HL-60 (cell line): ENCODE measurements at places on chromosomes 1 and 21.

- no peak for DNase-seq
Measured at GRCh38 chr1:203041351-203041932, 15.2 kb downstream of the PPFIA4 start.

GRCh38 chr1:177310326-177310725, 139.6 kb downstream of the BRINP2 start:
- no peak for DNase-seq

- no peak for DNase-seq
Measured at GRCh38 chr1:76262601-76263000, 188.1 kb downstream of the ST6GALNAC3 start.

DNA sequence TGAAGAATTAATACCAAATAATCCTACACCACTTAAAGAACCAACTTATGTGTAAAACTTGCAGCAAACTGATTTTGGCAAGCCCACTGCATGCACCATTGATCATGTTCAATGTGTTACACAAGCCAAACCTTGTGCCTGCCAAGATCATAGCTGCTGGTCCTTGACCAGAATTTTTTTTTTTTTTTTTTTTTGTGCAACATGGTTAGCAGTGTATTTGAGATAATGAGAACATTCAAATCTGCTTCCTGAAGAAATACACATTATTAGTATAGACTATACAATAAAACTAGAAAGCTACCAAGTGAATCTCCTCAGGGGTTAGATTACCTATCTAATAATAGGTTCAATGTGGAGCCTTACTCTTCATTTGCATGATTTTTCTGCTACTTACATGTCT, 421.0 kb downstream of the MRPL39 start:
- no peak for DNase-seq

- DNase-seq = no peak
Measured at GRCh38 chr21:40729761-40730425, 117.1 kb downstream of the DSCAM start.

GRCh38 chr1:59696421-59697115, 118.2 kb upstream of the HOOK1 start:
- peak; percentile 88 for DNase-seq

GRCh38 chr1:245858722-245859492, 648.2 kb downstream of the SMYD3 start:
- no peak for DNase-seq

- DNase-seq = no peak
Measured at GRCh38 chr1:88519156-88519555, 164.9 kb upstream of the PKN2 start.

GRCh38 chr1:213602796-213603486, 384.8 kb upstream of the PROX1 start:
- no peak for DNase-seq

DNA sequence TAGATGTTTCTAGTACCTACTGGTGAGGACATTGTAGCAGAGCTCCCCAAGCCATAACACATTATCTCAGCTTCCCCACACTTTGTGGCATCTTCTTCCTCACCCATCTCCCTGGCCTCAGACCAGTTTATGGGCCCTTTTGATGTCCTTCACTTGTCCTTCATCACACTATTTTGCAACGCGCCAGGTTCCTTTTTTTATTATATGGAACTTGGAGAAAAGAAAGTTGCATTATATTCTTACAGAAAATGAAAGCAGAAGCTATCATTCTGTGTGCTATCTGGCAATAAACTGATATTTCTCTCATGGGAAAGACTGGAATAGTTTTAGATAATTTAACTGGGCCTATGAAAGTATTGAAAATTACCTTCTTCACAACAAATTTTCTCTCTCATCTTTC, 196.9 kb upstream of the ETV3 start:
- peak; percentile 42 for DNase-seq

- no peak for DNase-seq
Measured at GRCh38 chr1:110120960-110121561, 8.8 kb downstream of the UBL4B start.
